ENCODE measurements at places on chromosomes 11 and 22.

DNA sequence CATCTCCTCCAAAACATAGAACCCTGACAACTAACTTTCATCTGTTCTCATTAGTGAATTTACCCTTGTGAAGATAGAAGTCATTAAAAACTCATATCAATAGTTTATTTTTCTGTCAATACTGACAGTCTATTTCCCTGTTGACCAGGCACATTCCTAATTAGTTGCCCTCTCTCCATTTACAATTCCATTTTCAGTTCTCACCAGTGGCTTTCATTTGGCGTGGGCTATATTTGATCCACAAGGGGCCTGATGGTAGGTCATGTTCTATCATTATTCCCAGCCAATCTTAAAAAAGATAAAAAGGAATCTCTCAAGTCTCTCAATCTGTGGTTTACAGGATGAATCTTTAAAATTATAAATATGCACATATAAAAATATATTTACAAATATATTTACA is 3.9 kb upstream of the AKIP1 start:
- no peak for DNase-seq

DNA sequence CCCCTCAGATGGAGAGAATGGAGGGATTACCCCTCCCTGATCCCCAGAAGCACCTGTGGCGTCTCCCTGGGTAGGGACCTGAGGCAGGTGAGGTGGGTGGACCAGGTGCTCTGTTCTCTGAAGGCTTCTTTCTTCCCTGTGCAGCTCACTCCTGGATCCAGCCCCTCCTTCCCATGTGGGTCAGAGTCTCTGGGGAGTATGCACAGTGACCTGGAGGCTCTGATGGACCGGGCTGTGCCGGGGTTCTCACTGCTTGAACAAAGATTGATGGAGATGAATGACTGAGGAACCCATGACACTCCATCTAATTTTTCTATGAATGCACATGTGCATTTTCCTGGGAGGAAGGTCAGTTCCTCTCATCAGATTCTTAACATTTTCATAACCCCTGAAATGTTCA is 78.6 kb upstream of the SHANK2 start:
- DNase-seq = no peak

DNA sequence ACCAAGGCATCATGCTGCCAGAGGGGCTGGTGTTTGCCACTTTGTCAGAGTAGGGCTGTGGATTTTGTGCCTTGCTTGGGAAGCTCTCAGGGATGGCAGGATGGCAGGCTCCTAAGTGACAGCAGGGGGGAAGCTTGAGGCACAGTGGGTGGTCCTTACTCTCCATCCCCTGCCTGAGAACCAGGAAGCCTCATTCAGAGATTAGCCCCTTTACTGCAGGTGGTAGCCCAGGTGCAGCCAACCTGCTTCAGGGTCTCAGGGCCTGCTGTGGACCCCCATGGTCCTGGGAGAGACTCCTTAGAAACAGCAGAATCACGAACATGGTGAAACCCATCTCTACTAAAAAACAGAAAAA is 8.9 kb upstream of the ST3GAL4 start:
- DNase-seq = no peak

- DNase-seq = no peak
These were observed 52.3 kb downstream of the SC5D start for GRCh38 chr11:121344824-121345223.

DNA sequence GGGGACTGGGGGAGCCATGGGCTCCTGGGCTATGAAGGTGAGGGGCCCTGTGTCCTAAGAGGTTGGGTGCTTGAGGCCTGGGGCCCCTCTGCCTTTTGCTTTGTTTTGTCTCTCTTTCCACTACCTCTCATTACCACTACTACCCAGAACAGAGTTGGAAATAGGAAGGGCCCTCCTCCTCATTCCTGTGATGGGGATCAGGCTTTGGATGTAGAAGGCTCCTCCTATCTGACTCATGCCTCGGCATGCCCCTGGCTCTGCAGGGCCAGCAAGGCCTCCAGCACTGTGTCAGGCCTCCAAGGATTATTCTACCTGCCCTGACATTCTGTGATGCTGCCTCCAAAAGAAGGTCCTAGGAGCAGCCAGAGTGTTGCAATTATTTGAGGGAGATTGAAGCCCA is 766 bp downstream of the IZUMO1R start:
- no peak for DNase-seq

- DNase-seq = no peak
These were observed 23.9 kb upstream of the CRTAM start for GRCh38 chr11:122814401-122814800.
